H1 (cell line): ENCODE measurements at places on chromosomes 2 and 18.

GRCh38 chr2:23550553-23550952 lies 165.6 kb downstream of the KLHL29 start:
- no peak for DNase-seq

GRCh38 chr2:24824966-24825882 lies 32.0 kb downstream of the CENPO start:
- peak; percentile 57 for DNase-seq

- no peak for DNase-seq
These were observed 4.2 kb upstream of the ONECUT2 start for GRCh38 chr18:57431002-57431382.

- DNase-seq, result no peak
These were observed 62.7 kb upstream of the REV1 start for GRCh38 chr2:99552529-99552928.

- DNase-seq, result no peak
These were observed 94.8 kb downstream of the GREB1L start for GRCh38 chr18:21336846-21337245.

DNA sequence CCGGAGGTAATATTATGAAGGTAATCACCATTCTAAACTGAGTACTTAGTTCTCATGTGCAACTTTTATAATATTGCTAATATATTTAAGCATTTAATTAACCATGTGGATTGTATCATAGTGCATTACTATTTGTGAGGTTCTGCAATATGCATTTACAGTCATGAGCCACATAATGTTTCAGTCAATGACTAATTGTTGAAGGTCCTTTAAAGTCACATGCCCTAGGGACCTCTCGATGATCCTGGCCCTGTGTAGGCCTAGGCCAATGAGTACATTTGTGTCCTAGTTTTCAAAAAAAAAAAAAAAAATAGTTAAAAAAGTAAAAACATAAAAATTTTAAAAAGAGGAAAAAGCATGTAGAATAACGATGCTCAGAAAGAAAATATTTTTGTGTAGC lies 298.0 kb downstream of the DSEL start:
- DNase-seq, result no peak

DNA sequence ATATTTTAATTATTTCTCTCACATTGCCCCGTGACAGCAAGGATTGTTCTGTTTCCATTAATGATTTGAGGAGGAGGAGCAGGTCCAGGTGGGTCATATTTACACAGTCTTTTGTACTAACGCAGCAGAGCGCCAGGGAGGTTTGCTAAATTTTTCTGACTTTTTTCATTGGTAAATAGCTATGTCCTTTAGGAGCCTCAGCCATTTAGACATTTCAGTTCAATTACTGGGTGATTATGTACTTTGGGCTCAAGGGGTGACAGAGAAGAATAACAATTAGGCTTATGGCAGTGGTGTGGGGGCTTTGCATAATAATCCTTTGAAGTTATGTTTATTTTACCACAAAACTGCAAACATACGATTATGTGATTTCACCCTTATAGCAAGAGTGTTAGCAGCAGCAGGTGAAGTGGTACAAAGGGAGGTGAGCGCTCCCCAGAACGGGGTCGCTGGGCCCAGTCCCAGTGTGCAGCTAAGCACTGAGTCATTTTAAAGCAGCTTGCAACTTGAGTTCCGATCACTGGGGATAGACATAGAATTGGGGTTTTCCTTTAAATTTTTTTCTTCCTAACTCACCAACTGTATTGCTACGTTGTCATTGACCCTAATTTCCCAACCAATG lies 80.3 kb downstream of the TSHZ1 start:
- DNase-seq, result no peak

- no peak for DNase-seq
These were observed 270.2 kb downstream of the GBX2 start for GRCh38 chr2:235897992-235898391.

- no peak for DNase-seq
These were observed 826.3 kb upstream of the CDH2 start for GRCh38 chr18:29003194-29003593.

GRCh38 chr18:79393181-79393634 lies 2.5 kb upstream of the NFATC1 start:
- no peak for DNase-seq

GRCh38 chr2:171651667-171652415 lies 35.4 kb upstream of the DYNC1I2 start:
- DNase-seq, result no peak

DNA sequence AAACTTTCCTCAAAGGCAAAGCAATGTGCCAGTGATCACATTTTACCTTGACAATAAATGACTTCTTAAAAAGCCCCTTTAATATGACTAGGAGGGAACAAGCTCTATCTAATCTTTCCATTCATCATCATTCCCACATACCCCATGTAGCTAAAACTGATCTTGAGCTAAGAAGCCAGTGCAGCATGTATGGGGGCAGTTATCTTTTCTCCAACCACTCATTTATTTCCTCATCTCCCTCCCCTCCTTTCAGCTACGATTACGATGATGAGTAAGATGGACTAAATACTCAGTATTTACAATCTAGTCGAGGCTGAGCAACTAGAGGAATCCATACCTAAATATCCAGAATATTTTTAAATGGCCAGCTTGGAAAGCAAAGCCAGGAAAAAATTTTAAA lies 35.5 kb downstream of the PNO1 start:
- DNase-seq, result no peak

GRCh38 chr2:96091711-96092572 lies 24.4 kb downstream of the ADRA2B start:
- peak; percentile 54 for DNase-seq

DNA sequence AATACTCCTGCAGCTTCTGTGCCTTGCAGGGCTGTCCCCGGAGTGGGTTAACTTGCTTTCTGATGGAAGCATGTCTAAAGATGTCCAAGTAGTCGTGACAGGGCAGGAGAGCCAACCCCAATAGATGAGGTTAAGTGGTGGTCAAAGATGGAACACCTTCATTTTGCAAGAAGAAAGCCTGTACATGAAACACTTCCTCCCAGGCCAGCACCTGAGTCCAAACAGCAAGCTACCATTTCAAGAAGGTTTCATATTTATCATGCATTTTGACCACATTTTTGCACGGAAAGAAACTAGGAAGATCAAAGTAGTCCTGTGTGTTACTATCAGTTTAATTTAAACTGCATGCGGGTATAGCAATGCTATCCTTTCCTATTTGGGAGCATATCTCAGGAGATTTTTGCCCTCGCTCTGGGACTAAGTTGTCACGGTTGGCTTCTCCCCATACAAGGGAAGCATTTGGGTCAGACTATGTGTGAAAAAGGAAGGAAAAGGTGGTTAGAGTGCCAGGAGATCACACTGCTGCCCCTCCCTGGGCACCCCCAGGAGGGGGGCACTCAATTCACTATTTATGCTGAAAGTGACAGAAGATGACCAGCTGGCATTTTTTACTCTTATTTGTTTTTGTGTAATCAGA lies 187.6 kb downstream of the ZNF521 start:
- no peak for DNase-seq

DNA sequence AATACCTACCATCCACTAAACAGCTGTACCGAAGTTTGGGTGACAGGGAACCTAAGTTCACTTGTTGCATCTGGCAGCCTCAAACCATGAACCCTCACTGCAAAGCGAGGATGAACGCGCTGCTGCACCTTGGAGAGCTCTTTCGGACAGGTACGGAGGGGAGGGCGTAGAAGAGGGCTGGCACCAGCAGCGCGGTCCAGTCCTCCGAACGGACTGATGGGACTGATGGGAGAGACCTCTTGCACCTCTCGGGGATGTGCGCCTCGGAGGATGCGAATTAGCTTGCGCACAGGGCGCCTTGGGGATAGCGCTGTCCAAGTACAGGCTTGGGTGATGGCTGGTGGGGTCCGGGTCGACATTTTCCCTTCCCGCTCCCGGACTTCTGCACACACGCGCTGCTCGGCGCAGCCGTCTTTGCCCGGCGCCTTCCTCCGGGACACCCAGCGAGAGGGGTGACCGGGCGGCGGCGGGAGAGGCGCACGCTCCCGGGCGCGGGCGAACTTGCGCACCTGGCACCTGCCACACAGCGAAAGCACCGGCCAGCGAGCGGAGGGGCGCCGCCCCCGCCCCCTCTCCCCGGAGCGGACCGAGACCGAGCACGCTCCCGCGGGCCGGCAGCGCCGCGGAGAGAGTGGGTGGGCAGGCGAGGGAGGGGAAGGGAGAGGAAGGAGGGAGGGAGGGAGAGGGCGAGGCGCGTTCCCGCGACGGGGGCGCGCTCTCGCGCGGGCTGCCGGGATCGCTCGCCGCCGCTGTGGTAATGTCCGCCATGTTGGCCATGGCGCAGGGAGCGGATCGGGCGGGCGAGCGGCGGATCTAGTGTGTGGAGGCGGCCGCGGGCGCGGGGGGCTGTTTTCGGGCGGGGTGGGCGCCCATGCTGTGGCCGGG lies at the start of gene EPC2:
TSS of gene EPC2 (plus strand) at position 754 of the 885 bp plus-strand sequence. CDS start 267 bp downstream, outside the sequence.
- peak; percentile 56 for DNase-seq

GRCh38 chr18:7760967-7761948 lies 194.1 kb downstream of the PTPRM start:
- no peak for DNase-seq

DNA sequence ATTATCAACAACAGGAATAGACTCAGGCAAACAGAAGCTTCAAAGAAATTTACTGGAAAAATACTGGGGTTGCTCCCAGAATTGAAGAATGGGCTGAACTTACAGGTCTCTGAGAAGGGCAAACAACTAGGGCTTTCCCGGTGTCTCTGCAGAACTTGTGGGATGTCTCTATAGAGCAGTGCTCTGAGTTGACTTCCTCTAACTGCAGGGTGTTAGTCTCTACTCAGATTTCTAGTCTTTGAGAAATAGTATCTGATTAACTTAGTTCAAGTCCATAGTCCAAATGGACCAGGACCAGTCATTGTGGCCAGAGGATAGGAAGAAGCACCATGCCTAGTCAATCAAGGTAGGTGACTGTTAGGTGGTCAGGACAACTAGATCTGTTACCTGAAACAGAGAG lies 45.8 kb downstream of the LIMS1 start:
- no peak for DNase-seq

- no peak for DNase-seq
These were observed 75.7 kb downstream of the ZAP70 start for GRCh38 chr2:97788986-97789644.

- no peak for DNase-seq
These were observed 92.3 kb downstream of the BIN1 start for GRCh38 chr2:127014630-127015029.

- no peak for DNase-seq
These were observed 247.0 kb downstream of the ICOS start for GRCh38 chr2:204183608-204184007.

DNA sequence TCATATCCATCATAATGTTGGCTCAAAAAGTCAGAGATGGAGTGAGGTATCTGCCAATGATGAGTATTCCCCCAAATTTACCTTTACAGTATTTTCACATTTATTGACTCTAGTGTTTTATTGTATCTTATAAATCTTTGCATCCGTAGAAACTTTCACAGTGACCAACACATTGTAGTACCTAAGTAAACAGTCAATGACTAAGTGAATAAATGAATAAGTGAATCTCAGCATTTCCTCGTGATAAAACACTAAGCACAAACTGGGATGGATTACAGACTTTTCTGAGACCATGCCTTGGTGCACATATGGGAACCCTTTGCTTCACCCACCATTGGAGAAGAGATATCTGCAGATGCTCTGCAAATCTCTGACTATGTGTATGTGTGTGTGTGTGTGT lies 429.9 kb downstream of the NR4A2 start:
- DNase-seq, result no peak

DNA sequence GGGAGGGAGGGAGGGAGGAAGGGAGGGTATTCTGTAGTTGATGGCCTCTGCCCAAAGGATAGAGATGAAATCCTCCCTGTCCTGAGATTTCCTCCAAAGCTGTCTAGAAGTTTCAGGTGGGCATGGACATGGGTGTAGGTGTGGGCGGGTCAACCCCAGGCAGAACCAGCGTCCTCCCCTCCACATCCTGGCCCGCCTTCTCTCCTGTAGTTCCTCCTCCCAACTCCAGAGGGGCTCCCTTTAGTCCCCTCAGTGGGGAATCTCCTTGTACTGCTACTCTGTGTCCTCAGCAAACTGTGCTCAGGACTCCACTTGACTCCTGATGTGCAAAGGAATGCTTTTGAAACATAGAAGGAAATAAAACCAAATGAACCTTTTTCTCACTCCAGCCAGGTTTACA lies 88.1 kb downstream of the MRPS9 start:
- DNase-seq, result no peak

GRCh38 chr2:32003791-32004190 lies 7.0 kb downstream of the MEMO1 start:
- no peak for DNase-seq

- no peak for DNase-seq
These were observed 39.7 kb downstream of the CDH19 start for GRCh38 chr18:66564236-66564635.

- DNase-seq, result no peak
These were observed 586.0 kb upstream of the VRK2 start for GRCh38 chr2:57460396-57461276.

DNA sequence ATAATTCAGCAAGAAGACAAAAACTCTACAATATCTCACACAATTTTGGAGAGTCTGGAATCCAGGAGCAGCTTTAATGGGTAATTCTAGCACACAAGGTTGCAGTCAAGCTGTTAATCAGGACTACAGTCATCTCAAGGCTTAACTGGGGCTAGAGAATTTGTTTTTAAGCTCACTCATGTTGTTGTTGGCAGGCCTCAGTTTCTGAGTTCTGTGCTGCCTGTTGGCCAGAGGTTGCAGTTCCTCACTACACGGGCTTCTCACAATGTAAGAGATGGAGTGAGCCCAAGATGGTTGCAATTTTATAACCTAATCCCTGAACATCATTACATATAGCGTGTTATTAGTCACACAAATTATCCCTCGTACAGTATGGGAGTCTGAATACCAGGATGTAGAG lies 50.6 kb upstream of the TMEFF2 start:
- no peak for DNase-seq

DNA sequence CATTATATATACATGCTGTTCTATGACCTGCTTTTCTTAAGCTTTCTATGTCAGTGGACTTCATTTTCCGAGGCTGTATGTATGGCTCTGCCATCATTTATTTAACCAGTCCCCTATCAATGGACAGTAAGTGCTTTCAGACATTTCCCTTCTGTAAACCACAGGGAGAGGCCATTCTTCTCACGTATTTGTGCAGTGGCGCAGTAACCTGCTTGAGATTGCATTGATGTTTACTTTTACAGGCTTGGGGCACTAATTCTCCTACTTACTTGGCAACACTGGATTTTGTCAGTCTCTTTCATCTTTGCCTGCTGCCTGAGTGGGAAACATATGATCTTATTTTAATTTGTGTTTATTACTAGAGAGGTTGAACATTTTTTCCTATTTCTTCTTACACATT lies 52.1 kb downstream of the BOLA3 start:
- DNase-seq, result no peak

GRCh38 chr2:108909275-108909823 lies 79.7 kb downstream of the EDAR start:
- no peak for DNase-seq

DNA sequence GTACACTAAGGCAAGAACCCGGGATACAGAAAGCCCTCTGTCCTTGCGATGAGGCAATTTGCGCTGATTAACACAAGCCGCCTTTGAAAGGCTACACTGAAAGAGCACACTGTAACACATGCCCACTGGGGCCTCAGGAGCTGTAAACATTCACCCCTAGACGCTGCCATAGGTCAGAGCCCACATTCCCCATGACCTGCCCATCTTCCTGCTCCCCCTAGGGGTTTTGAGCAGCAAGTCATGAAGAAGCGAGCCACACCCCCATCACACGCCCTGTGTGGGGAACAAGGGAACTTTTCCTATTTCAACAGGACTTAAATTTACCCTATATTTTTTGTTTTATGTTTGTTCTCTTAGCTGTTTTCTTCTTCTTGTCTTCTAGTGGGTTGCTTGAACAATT lies 47.8 kb upstream of the SLC4A10 start:
- peak; percentile 55 for DNase-seq
